Mammary epithelial cell (primary cell): ENCODE measurements at places on chromosomes 16 and 17. TPM values are rescaled to one million over a fixed set of nuclear protein-coding genes. Genes with fewer than 3 reads are reported as not detected.

The RUNDC3A gene
- polyA plus RNA-seq, result 1.2 TPM

The AURKB gene
- polyA plus RNA-seq, result 62.1 TPM

The LUC7L3 gene
- 54.1 TPM for polyA plus RNA-seq

The GEMIN4 gene
- 31.1 TPM for polyA plus RNA-seq

The HOXB3 gene
- polyA plus RNA-seq, result 2.6 TPM

The SGCA gene
- not detected for polyA plus RNA-seq

The KRTAP4-1 gene
- polyA plus RNA-seq, result not detected

GRCh38 chr17:73798111-73798748 is 154.0 kb upstream of the SDK2 start:
- peak; percentile 83 for DNase-seq

DNA sequence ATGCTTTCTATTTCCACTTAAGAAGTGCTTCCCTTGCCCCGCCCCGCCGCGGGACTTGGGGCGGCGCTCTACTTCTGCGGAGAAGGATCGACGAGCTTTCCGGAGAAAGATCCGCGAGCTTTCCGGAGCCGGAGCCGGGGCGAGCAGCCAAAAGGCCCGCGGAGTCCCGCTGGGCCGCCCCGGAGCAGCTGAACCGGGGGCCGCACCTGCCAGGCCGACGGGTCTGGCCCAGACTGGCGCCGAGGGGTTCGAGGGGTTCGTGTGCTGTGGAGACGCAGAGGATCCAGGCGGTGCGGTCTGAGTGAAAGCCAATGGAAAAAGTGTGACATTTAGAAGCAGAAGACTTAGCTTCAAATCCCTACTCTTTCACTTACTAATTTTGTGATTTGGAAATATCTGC is 50.8 kb downstream of the TBC1D26 start:
- DNase-seq, result no peak

- no peak for DNase-seq
Measured at GRCh38 chr16:70579648-70580630, 56.3 kb downstream of the SF3B3 start.

DNA sequence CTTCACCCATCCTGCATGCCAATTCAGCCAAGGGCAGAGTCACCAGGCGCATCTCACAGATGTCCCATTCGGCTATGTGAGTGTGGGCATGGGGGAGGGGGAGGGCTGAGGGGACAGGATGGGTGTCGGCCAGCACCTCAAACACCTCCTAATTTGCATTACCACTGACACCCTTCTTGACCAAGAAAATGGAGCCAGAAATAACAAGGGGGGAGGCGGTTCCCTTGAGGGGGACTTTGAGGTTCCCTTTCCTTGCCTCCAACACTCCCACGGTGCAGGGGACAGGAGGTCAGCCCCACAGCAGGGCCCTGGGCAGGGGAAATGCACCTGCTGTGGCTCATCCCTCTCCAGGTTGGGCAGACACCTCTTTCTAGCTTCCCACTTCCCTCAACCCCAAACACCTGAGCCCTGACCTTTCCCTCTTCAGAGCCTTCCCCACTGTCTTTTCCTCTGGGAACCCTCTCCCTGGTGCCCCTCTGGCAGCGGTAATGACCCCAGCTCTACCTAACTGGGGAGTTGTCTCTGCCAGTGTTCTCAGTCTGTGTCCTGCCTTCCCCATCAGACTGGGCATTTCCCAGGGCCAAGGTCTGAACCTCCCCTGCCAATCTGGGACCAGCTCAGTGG is 18.2 kb upstream of the TBX21 start:
- DNase-seq, result no peak

DNA sequence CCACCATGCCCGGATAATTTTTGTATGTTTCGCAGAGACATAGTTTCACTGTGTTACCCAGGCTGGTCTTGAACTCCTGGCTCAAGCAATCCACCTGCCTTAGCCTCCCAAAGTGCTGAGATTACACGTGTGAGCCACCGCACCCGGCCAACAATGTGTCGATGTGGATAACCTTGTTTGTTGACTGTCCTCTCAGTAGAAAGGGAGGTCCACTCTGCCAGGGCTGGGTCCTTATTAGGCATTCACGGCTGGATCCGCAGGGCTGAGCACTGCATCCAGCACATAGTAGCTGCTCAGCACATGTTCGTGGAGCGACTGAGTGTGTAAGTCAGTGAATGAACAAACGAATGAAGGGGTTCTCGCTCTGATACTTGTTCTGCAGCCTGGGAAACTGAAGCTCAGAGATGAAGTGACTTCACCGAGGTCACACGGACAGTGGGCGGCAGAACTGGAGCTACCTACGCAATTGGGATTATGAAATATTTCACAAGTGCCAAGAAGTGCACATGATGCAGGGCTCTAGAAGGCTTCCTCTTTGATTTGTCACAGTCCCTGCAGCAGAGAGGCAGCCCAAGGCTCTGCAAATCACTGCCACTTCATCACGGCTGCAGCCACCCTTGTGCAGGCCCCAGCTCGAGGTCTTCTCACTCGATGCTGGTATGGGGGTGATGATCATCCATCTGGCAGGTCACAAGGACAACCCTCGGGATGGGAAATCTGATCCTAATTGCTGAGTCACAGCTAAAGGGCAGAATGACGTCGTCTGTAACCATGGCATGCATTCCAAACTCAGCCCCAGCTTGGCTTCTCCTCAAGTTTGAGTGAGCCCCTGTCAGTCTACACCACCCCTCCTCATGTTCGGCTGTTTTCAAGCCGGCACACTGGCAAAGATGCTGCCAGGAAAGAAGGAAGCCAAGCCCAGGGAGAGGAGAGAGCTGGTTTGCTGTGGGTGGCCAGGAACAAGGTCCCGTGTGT is 28.0 kb upstream of the SNN start:
- peak; percentile 95 for DNase-seq

- DNase-seq, result peak; percentile 4
Measured at GRCh38 chr16:7268182-7268581, 64.5 kb upstream of the RBFOX1 start.

DNA sequence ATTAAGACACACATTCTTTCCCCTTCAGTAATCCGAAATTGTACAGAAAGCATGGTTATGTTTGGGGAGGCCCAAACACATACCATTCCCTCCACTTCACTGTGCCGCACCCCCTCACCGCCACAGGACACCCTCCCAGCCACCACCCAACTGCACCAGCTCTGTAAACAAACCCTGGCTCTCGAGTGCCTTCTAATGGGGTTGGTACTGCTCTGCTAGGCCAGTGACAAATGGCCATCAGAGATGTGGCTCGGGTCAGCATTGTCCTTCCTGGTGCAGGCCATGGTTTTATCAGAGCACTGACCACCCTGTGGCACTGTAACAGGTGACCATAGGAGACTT is 24.0 kb upstream of the SREBF1 start:
- no peak for DNase-seq

DNA sequence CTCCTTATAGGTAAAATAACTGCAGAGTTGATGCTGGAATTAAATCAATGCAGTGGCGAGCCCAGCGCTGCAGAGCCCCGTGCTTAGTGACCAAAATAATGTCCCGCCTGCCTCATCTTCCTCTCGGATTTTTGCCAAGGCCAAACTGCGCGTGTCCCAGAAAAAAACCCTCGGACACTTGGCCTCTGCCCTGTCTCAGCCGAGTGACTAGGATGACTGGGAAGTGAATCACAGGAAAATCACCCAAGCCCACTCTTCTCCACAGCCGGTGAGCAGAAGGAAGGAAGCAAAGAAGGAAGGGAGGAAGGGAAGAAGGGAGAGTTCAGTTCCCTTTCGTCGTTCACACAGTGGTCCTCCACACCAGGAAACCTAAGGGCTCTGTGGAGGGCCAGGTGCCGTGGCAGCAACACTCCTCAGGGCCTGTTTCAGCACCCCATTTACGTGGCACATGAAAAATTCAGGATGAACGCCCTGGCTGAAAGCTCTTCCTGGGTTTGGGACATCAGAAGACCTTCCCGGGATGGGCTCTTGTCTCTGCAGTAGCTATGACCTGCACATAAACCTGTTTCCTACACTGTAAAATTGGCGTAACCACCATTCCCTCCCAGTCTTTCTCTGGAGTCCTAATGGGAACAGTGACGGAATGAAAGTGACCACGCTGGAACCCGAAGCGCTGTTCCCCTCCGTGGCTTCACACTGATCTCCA is 25.4 kb upstream of the HOXB13 start:
- no peak for DNase-seq

GRCh38 chr17:45262516-45263476 is 902 bp upstream of the SPATA32 start:
- DNase-seq, result no peak

DNA sequence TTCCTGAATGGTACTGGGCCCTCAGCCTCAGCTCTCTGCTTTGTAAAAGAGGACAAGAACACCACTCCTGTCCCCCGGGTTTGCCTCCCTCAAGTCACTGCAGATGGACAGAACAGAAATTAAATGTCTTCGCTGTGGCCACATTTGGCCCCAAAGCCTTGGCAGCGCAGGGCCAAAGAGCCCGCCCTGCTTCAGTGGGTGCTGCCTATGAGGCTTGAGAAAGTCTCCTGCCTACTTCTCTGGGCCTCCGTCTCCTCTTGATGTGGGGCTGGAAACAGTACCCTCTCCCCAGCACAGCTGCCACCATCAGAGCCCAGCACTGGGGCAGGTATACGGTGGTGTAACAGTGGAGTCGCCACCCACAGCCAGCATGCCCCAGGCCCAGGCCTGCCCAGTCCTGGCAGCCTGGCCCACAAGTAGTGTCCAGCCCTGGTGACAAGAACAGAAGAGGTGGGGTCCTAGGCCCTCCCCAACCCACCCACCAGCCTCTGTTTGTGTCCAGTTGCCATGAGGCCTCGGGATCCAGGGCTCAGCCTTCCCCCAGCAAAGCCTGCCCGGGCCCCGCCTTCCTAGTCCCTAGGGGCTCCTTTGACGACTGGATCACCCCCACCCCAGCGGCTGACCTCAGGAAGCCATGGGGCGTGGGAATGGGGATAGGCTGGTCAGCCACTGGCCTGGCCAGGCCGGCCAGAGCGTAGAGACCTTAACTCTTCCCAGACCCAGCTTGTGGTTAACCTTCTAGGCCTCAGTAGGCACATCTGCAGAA is 3.9 kb upstream of the TPPP3 start:
- DNase-seq, result no peak

DNA sequence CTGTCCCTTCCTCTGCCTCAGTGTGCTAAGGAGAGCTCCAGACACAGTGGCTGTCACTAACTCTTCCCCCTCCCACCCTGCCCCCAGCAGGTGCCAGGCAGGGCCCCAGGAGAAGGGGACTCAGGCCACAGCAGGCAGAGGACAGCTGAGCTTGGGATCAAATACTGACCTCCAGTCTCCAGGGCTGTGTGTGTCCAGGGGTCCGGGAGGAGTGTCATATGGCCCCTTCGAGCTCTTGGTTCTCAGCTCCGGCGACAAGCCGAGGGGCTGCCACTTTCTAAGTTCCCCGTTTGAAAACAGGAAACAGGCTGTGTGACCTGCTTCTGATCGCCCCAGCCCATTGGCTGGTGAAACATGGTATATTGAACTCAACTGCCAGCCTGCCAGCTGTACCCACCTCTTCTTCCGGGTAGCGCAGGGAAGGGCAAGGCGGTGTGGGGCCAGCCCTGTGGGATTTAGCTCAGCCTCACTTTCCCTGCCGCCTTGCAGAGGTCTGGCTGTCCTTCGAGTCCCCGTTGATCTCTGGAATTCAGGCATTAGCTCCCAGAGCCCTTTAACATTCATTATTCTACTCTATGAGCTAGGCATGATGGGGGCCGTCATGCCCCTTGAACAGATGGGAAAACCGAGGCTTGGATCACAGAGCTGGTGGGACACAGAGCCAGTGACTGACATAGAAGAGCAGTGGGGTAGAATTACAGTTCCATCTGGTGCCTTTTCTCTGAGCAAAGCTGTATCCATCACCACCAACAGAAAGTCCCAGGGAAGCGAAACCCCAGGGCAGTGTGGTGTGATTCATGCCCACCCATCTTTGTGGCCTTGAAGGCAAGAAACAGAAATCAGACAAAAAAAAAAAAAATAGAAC is at the start of gene SNX20:
TSS of gene SNX20 (minus strand) at position 292 of the 865 bp plus-strand sequence. CDS start 3,786 bp downstream, outside the sequence.
- no peak for DNase-seq

DNA sequence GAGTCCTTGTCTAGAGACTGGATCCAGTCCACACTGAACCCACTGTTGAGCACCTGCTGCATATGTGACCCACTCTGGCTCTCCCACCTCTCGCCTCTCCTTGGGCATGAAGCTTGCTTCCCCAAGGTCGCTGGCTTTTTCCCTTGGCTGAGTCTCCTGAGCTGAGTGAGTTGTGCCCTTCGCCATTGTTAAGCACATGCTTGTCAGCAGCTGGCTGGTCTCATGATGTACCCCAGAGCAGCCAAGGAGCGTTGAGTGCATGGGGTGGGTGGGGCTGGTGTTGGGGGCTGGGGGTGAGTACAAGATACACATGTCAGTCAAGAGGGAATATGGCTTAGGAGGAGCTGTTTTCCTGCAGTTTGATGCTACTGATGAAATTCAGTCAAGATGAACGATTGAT is 165.6 kb downstream of the SNX29 start:
- DNase-seq, result no peak

GRCh38 chr16:80802138-80802537 is 2.3 kb downstream of the CDYL2 start:
- DNase-seq, result no peak

- no peak for DNase-seq
Measured at GRCh38 chr16:11386054-11386680, 40.9 kb downstream of the RMI2 start.

DNA sequence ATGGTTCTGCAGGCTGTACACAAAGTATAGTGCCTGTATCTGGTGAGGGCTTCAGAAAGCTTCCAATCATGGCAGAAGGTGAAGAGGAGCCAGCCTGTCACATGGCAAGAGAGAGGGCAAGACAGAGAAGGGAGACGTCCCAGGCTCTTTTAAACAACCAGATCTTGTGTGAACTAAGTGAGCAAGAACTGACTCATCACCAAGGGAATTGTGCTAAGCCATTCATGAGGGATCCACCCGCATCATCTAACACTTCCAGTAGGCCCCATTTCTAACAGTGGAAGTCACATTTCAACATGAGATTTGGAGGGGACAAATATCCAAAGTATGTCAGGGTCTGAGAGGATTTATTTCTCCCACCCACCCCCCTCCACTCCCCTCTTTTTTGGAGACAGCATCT is 56.2 kb upstream of the ELAC2 start:
- peak; percentile 48 for DNase-seq

GRCh38 chr17:4679658-4680057 is 24.3 kb downstream of the PELP1 start:
- DNase-seq, result peak; percentile 80

- peak; percentile 73 for DNase-seq
Measured at GRCh38 chr17:28717578-28718332, at the start of gene RAB34. RAB34 (minus strand) TSS chr17:28717868; CDS start chr17:28717266, 602 bp downstream.

GRCh38 chr16:74825941-74826340 is 51.3 kb upstream of the FA2H start:
- peak; percentile 26 for DNase-seq

DNA sequence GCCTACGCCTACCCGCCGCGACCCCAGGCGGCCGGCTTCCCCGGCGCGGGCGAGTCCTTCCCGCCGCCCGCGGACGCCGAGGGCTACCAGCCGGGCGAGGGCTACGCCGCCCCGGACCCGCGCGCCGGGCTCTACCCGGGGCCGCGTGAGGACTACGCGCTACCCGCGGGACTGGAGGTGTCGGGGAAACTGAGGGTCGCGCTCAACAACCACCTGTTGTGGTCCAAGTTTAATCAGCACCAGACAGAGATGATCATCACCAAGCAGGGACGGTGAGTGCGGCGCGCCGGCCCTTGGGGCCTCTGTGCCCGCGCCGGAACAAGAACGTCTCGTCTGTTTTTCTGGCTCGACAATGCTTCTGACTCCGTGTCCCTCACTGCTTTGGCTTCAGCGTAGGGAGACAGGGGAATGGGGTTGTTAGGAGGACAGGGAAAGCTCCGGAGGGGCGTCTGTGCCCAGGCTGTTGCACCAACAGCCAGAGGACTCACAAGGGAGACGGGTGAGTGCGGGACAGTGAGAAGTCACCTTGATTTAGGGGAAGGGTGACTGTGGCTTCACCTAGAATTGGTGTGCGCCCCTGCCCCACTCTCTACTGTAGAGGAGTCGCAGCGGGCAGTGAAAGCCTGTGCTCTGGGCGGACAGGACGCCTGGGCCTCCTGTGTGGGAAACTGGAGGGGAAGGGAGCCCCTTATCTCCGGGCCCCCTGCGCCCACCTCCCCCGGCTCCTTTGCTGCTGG is 806 bp downstream of the TBX21 start:
- no peak for DNase-seq
